ENCODE measurements at places on chromosomes 5 and 9. TPM values are rescaled to one million over a fixed set of nuclear protein-coding genes. Genes with fewer than 3 reads are reported as not detected.

DNA sequence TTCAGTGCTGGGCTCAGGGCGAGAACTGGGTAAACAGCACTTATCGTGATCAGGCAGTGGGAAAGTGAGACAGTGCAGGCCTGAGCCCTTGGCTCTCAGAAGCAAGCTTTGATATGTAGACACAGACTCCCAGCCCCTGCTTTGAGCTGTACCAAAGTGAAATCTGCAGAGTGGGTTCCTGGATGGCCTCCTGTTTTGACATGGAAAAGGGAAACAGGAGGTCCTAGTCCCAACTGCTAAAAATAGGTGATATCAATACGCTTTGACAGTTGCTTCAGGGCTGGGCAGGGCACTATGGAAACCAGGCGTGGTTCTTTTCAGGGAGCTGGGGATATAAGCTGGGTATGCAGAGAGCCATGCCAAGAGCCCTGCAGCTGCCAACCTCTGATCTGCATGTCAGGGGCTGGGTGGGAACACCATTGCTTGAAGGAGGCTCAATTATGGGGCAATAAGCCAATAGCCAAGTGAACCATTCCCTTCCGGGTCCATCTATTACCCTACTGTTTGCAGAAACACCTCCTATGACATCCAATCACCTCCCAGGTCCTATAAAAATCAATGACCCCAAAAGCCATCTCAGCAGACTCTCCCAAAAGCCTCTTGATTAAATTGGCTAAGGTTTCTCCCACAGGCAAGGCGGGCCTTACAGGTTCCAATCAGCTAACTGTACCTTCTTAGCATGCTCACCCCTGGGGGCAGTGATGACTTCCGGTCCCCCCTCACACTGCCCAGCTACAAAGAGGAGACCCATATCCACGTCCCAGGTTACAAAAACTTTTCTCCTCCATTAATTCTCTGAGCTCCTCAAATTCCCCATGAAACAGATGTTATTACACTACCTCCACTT lies 45.8 kb downstream of the EPB41L4B start:
- peak; percentile 78 for DNase-seq

DNA sequence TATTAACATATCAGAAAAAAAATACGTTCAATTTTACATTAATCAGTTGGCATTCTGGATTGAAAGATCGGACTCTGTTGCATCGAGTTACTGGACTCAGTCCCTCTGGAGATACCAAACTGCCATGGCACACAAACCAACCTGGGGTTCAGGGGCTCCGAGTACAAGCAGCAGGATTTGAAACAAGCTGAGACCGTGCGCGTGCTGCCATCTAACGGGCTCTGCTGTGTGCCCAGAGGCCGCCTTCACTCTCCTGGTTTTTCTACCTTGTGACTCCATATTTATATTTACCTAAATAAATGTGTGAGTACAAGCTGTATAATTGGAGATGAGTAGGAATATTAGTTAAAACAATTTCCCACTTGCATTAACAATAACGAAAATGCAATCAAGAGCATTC lies 48.2 kb downstream of the ANXA1 start:
- no peak for DNase-seq

- DNase-seq = peak; percentile 88
Observed at GRCh38 chr9:88388886-88389605, 802 bp downstream of the SPIN1 start.

GRCh38 chr5:166962461-166962860 lies 1329.0 kb upstream of the WWC1 start:
- DNase-seq = no peak

DNA sequence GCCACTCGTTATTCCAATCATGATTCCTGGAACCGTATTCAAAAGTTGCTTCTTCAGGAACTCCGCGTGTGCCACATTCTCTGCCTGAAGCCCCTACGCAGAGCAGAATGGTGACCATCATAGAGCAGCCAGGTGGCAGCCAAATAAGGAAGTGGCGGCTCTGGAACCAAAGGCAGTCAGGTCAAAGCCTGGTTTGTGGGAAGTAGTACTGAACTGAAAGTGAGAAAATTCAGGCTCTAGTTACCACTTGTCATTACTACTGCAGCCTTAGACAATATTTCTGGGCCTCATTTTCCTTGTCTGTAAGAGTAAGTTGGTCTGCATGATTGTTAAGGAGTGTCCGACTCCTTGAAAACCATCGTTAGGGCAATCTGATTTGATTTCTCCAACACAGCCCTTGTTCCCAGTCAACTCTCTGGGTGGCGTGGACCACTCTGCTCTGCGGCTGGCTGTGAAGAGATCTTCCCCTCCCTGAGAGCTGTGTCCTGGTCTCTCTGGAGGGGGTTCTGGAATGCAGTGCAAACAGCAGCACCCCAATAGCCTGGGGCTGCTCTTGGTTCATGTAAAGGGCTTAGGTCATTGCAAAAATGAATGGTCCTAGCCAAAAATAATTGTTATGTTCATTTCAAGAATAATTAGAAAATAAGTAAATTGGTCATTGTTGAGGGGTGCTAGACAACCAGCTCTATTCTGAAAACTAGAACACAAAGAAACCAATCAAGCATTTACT lies 102.4 kb downstream of the MED27 start:
- no peak for DNase-seq

GRCh38 chr9:91261417-91261816 lies 100.3 kb downstream of the AUH start:
- DNase-seq = peak; percentile 41

- DNase-seq = no peak
Observed at GRCh38 chr5:6143523-6143922, 234.8 kb downstream of the MED10 start.

DNA sequence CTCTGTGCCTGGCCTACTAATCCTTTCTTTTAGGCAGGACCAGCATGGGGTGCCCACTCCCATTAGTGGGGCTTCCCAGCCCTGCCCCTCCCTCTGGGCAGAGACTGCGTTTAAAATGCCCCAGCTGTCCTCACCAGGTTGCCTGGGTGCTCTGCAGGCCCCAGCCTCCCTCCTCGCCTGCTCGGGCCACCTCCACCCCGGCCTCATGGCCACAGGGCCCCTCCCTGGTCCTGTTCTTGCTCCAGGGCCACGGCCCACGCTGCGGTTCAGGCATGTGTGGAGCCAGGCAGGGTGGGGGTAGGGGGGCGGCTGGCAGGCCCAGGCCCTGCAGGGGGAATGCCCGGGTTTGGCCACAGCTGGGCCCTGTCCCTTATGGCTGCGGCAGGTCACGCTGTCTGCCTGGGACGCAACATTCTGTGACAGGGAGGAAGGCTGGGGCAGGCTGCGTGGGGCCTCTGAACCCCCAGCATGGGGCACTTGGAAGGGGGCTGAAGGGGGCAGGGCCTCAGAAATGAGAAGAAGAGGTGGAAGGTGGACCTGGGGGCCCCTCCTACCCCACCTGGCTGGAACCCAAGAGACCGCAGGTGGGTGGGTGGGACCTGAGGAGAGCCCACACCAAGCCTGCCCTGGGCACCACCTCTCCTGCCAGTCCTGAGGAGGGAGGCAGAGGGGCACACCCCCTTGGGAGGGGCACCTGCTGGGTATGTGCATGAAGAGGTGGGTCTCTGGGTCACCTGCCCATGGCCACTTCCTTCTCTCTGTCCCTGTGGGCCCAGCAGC lies at the start of gene LCN12:
Gene LCN12 (plus strand): TSS at position 733 of the 780 bp plus-strand sequence. CDS start 55 bp downstream, outside the sequence.
- no peak for DNase-seq

GRCh38 chr5:109089191-109089590 lies 320.6 kb downstream of the PJA2 start:
- no peak for DNase-seq

DNA sequence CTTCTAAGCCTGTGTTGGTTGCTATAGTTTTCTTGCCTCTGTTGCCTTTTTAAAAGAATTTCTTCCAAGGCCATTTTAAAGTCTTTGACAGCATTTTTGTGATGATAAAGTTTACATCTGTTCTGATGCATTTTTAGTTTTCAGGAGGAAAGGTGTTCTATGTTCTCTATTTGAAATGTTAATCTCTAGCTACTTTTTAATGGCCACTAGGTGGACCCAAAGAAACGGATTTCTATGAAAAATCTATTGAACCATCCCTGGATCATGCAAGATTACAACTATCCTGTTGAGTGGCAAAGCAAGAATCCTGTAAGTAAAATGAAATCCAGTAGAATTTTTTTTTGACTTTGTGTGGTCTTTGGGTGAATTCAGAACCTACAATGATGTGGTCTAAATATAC lies 60.2 kb downstream of the MELK start:
- peak; percentile 40 for DNase-seq

GRCh38 chr5:90131383-90132133 lies 278.0 kb downstream of the CETN3 start:
- peak; percentile 38 for DNase-seq

DNA sequence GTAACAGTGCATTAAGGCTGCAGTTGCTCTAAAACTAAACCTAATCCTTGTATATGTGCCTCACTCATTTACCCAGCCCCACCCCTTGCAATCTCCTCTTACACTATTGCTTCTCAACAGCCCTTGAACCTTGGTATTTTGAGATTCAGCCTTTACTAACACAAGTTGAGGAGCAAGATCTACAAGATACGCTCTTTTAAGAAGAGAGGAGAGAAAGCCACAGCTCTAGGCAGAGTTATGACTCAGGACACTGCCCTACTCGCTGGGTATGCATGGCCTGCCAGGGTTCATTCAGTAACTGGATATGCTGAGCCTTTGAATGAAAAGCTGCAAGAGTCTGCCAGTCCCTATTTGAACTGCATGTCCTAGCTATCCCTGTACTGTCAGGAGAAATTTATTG lies 219.5 kb downstream of the PCSK5 start:
- DNase-seq = no peak

- no peak for DNase-seq
Observed at GRCh38 chr5:140391732-140392131, 9.9 kb upstream of the ANKHD1 start.

GRCh38 chr9:2413160-2413805 lies 208.3 kb upstream of the VLDLR start:
- DNase-seq = peak; percentile 93

DNA sequence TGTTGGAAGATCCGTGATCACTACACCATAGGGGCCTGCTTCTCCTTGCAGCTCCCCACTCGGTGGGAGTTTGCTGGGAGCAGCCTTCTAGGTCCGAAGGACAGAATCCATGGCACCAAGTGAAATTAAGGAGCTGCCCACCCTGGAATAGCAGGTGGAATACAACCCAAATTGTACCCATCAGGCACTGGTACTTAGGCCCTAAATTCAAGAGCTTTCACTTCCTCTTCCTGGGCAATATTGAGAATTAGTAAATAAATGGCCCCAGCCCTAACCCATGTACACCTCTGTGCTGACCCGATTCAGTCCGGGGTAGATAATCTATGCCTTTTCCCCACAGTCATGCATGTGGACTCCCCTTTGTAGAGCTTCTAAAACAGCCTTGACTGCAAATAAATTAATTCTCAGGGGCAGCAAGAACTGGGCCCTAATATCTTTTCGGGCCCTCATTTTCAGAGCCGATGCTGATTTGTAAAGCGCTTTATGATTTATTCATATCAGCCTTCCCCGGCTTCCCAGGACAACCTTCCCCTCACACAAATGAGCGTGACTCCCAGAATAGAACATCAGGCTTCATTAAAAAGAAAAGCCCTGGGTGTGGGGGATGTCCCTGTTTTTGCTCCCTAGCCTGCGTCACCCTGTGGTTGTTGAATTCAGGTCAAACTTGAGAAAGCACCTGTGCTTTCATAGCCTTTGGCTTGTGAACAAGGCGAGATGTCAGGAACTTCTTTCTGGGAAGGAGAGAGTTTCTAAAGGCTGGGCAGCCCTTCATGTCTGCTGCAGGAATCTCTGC lies 126.1 kb upstream of the TBC1D2 start:
- no peak for DNase-seq

- no peak for DNase-seq
Observed at GRCh38 chr5:111480346-111480745, 32.0 kb downstream of the STARD4 start.

- DNase-seq = peak; percentile 66
Observed at GRCh38 chr5:145661737-145662485, 173.2 kb downstream of the PRELID2 start.

GRCh38 chr9:79630521-79631403 lies 59.0 kb downstream of the TLE4 start:
- no peak for DNase-seq

DNA sequence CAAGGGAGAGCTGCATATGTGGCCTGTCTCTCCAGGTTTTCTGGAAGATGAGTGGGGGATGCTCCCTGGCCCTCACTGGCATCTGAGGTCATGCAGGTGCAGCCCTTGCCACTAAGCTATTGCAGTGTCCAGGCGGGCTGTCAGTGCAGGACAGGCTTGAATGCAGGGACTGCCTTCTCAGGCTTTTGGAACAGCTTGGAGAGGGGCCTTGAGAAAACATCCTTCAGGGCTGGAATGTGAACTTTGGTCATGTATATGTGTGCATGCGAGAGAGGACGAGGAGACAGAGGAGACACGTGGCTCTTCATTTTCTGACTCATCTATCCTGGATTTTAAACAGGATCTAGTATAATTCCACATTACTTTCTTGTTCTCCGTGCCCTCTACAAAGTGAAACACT lies 90.3 kb downstream of the MACROH2A1 start:
- DNase-seq = no peak

GRCh38 chr9:126782053-126782388 lies 22.8 kb upstream of the ZBTB43 start:
- no peak for DNase-seq

GRCh38 chr9:93237540-93237939 lies 53.6 kb downstream of the WNK2 start:
- DNase-seq = no peak

- peak; percentile 38 for DNase-seq
Observed at GRCh38 chr5:14581891-14582796, 552 bp downstream of the OTULINL start.

DNA sequence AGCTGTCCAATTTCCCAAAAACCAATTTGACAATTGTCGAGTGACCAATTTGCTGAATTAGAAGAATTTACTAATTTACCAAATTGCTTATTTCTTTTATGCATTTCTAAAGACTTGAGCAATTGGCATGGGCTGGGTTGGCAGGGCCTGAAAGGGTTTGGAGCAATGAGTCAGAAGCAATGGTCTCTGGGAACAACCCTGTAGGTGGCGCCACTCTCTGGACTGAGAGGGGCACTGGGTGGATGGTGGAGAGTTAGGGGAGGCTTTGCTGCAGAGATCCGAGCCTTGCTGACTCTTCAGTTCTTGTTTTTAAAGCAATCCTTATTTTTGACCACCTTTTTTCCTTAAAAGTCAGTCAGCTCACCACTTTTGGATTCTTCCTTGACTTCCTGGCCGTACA lies 71.5 kb upstream of the RPS23 start:
- no peak for DNase-seq

- DNase-seq = peak; percentile 4
Observed at GRCh38 chr5:78116167-78116566, 178.3 kb downstream of the AP3B1 start.

ANXA1 gene
- polyA plus RNA-seq = 87.6 TPM

NR6A1 gene
- 0.82 TPM for polyA plus RNA-seq

PCDHB13 gene
- polyA plus RNA-seq = 2.6 TPM

PRRX2 gene
- polyA plus RNA-seq = 4.5 TPM

RIGI gene
- polyA plus RNA-seq = 6.5 TPM

RASGEF1C gene
- polyA plus RNA-seq = 3.0 TPM

PCDHGB6 gene
- polyA plus RNA-seq = 4.1 TPM

MSMP gene
- polyA plus RNA-seq = not detected

IL4 gene
- not detected for polyA plus RNA-seq

NR5A1 gene
- polyA plus RNA-seq = not detected
